ENCODE measurements at places on chromosomes 13 and 19. TPM values are rescaled to one million over a fixed set of nuclear protein-coding genes. Genes with fewer than 3 reads are reported as not detected.
A peak's percentile ranks its signal among the peaks of the same experiment; 100 is the strongest.

DNA sequence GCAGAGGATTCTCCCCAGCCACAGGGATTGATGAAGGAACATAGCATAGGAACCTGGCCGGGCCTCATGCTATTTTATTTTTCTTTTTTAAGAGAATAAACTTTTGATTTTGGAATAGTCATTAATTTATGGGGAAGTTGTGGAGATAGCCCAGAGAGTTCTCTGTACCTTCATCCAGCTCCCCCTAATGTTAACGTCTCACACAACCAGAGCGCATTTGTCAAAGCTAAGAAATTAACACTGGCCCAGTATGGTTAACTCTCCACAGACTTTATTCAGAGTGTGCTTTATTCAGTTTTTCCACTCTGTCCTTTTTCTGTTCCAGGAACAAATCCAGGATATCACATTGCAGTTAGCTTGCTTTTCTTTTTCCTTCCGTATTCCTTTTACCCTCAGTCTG, 59.4 kb downstream of the RGCC start:
- DNase-seq = no peak

The PROZ gene
- 2.4 TPM for polyA plus RNA-seq

The F7 gene
- polyA plus RNA-seq = 3.9 TPM

GRCh38 chr13:55963934-55964333, 1176.8 kb upstream of the PRR20A start:
- no peak for DNase-seq

- no peak for DNase-seq
These were observed 35.4 kb downstream of the KL start for GRCh38 chr13:33051632-33052031.

DNA sequence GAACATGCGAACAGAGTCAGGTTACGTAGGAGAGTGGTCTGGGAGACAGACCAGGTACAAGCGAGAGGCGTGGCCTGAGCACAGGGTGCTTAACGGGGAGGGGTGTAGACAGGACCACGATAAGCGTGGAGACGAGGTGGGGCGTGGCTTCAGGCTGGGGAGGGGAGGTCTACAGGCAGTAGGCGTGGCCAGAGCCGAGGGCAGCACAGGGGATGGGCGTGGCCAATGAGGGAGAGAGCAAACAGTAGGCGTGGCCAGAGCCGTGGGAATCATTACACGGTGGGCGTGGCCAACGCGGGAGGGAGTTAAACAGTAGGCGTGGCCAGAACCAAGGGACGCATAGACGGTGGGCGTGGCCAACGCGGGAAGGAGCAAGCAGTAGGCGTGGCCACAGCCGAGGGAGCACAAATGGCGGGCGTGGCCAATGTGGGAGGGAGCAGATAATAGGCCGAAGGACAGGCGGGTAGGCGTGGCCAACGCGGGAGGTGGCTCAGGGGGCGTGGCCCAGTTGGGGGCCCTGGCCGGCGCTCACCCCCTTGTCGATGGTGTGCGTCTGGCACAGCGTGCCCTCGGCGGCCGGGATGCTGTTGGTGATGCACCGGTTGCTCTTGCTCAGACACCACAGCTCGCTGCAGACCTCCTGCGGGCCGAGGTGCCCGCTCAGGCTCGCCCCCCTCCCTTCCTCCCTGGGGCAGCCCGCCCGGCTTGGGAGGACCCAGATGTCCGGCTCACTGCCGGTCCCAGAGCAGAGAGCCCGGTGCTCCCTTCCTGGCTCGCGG, 15.2 kb upstream of the MYO1F start:
- DNase-seq = peak; percentile 81

Data from renal cortex interstitium (tissue), 15 donors.